Non-pigmented ciliary epithelial cell (primary cell): ENCODE measurements at places on chromosomes 12 and 14.

GRCh38 chr12:28240853-28241252, 50.6 kb downstream of the CCDC91 start:
- DNase-seq, result no peak

DNA sequence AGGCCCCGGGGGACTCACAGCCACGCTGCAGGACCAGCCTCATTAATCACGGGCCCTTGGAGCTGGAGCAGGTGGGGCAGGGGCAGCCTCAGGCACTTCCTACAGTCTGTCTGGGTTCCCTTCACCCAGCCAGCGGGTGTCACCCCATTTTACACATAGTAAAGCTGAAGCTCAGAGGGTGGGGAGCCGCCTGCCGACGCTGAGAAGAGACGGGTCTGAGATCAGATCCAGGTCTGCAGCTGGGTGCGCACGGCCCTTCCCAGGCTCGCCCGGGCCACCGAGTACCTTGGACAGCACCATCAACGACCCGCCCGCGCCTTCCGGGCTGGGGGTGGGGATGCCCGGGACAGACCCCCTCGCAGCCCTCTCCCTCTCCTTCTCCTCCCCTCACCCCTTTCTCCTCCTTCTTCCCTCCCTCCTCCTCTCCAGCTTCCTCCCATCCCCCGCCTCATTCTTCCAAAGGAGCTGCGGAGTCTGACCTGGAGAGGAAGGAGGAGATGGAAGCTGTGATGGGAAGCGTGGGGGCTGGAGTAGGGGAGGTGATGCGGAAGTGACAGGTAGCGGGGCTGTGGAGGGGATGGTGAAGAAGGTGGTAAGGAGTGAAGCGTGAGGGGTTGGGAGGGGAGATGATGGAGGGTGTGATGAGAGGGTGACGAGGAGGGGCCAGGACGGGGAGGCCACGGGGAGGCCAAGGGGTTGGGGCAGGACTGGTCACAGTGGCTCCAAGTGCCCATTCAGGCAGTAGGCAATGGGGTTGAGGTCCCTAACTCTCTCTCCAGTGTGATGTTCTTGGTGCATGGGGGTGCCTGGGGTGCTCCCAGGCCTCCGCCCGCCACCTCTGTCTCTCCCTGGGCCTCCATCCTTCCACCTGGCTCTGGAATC, 8.8 kb downstream of the DTX1 start:
- DNase-seq, result no peak

DNA sequence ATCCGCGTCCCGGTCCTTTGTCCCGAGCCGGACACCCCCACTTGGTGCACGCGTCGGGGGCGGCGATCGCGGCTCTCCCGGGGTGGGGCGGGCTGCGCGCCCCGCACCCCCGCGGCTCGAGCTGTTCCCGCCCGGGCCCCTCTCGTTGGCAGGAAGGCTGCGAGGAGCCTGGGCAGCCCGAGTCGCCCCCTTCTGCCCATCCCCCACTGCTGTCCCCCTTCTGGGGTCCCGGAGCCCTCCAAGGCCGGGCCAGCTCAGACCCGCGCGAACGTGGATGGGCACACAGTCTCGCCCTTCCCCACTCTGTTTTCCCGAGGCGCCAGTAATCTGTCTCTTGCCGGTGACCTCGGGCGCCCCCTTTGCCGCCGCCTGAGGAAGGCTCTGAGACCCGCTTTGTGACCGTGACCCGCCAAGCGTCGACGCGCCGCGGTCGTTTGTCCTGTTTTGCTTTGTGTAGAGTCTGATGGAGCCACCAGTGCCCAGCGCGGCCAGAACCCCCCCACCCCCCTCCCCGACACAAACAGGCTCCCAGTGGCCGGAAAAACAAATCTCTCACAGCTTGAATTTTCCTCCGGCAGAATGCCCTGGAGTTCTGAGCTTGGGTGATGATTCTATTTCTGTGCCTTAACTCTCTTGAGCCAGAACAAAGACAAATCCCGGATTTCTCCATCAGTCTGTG, 610 bp downstream of the C14orf132 start:
- no peak for DNase-seq

DNA sequence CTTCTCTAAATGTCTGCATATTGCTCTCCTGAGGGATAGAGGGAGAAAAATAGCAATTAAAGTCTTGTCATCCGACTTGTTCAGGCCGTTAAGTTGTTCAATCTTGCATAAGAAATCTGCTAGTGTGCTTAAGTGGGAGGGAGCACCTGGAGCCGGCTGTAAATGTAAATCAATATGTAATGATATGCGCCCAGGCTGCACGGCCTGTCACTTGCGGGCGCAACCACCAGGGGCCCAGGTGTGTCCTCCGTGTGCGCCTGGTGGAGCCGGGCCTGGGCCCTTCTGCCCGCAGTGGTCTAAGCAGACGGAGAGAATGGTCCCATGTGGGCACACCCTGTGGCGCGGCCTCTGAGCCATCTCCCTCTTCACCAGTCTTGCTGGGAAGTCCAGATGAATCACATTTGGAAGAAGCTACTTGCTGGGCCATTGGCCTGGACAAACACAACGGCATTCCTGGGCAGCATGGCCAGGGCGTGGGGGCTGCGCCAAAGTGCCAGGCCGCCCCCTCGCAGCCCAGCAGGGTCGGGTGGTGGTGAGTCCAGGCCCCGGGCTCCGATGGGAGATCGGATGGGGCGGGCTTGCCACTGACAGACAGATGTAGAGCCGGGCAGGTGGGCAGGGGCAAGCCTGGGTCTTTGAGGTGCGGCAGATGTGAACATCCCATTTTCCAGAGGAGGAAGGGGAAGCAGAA, 193.3 kb upstream of the C14orf180 start:
- DNase-seq, result no peak
